ENCODE measurements at places on chromosomes 3 and 15.

DNA sequence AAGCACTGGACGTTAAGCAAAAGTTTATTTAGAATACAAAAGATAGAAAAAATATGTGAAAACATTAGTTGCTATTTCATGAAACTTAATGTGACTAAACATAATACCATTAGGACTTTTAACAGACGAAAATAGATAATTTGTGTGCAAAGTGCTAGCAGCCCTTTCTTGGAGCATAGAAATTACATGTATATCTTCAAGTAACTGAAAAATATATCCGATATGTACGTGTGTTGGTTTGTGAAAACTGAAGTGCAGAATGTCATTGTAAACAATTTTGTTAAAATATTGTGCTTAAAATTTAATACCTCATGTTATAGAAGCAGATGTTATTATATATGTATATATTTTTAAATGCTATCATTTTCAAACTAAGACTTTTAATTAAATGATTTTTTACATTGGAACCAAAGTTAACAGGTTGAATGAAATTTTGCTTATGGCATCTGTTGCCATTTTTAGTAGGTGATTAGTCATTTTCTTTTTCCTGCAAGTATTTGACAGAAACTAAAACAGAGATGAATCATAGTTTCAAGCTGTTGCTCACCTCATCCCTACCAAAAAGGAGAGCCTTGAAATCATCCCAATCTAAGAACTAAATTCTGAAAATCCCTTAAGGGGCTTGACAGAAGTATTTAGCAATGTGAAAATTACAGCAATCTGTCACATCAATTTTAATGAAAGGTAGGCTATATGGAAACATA, 334.8 kb downstream of the NAALADL2 start:
- DNase-seq: no peak

- DNase-seq: no peak
These were observed 411.4 kb upstream of the TPRG1 start for GRCh38 chr3:188760408-188760807.

GRCh38 chr15:98138910-98139309, 178.4 kb downstream of the ARRDC4 start:
- DNase-seq: no peak

DNA sequence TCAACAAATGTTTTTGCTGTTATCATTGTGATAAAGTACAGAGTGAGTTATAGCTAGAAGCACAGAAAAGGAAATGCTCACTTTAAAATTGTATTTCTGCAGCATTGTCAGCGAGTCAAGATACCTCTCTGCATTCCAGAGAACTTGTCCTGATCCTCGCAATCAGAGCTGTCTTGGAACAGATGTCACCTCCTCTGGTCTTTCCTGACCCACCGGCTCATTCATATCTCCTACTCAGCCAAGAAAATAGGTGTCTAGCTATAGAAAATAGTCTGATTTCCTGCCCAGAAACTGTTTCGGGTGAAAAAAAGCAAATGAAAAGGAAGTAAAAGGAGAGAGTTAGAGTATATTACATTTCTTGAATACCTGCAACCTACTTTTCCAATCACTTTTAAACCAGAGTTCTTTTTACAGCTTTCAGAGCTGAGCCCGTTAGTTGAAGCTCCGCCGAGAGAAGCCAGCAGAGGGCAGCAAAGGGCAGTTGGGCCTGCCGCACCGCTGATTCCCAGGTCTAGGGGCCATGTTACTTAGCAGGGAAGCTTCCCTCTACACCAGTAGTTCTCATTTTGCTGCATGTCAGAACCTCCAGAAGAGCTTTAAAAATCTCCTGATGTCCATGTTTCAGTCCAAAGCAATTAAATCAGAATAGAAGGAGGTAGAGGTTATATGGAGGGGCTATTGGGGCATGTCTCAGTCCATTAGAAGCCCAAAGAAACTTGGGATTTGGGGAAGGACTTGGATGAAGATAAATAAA, 185.7 kb upstream of the THRB start:
- no peak for DNase-seq

DNA sequence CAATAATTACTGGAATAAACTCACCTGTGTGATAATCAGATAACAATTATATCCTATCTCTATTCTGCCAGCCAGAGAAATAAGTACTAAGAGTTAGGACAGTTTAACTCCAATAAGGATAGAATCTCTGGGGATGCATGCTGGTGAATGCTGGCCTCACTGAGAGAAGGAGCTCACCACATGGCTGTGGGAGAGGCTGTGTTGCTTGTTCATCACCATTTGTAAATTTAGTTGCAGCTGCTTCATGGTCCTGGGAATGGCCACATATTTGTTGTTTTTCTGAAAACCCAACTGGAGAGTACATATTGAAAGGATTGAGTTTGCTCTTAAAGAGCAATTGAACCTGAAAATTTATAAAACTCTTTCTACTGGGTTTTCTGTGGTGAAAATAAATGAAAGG, 207.3 kb downstream of the NECTIN3 start:
- DNase-seq: no peak

- no peak for DNase-seq
These were observed 40.4 kb upstream of the AZI2 start for GRCh38 chr3:28388978-28389377.

DNA sequence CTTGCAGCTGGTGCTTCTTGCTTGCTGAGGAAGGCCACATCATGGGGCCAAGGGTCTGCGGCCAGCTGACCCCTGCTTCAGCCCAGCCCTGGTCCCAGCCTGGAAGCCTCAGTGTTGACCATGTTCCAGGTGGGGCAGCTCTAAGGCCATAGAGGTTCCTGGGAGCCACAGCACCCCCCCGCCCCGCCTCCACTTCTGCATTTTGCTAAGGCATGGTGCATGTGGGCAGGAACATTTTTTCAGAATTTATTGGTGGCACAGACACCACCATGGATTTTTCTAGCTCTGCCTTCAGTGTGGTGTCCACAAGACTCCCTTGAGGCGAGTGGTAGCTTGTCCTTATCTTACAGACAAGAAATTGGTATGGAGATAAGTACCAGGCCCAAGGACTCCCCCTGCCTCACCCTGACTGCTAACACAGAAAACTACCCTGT, 1.9 kb upstream of the CHST14 start:
- no peak for DNase-seq

- no peak for DNase-seq
These were observed 159.8 kb downstream of the AKAP13 start for GRCh38 chr15:85540085-85540797.

DNA sequence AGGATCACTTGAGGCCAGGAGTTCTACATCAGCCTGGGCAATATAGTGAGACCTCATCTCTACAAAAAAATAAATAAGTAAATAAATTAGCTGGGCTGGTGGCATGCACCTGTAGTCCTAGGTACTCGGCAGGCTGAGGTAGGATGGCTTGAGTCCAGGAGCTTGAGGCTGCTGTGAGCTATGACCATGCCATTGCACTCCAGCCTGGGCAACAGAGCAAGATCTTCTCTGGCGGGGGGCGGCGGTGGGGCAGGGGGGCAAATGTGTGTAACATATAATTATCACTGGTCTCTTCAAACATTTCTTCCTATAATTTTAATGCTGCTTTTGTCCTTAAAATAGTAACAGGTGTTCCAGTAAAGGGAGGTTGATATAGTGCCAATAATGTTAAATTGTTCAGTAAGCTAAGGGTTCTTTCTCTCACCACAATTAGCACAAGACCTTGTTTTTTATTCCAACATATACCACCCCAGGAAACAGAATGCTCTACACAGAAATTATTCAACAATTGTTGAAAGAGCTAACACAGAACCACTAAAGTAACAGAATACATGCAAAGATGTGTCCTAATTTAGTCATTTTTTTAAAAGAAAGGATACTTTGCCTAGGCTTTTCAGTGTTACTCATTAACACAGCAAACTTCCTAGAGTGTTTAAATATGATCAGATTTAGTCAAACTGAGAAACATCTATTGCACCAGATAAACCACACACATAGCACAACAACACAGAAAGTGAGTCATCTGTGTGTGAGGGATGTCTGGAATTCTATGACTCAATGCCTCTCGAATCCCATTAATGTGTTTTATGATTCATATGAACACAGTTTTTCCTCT, 29.1 kb downstream of the ANKRD28 start:
- no peak for DNase-seq

DNA sequence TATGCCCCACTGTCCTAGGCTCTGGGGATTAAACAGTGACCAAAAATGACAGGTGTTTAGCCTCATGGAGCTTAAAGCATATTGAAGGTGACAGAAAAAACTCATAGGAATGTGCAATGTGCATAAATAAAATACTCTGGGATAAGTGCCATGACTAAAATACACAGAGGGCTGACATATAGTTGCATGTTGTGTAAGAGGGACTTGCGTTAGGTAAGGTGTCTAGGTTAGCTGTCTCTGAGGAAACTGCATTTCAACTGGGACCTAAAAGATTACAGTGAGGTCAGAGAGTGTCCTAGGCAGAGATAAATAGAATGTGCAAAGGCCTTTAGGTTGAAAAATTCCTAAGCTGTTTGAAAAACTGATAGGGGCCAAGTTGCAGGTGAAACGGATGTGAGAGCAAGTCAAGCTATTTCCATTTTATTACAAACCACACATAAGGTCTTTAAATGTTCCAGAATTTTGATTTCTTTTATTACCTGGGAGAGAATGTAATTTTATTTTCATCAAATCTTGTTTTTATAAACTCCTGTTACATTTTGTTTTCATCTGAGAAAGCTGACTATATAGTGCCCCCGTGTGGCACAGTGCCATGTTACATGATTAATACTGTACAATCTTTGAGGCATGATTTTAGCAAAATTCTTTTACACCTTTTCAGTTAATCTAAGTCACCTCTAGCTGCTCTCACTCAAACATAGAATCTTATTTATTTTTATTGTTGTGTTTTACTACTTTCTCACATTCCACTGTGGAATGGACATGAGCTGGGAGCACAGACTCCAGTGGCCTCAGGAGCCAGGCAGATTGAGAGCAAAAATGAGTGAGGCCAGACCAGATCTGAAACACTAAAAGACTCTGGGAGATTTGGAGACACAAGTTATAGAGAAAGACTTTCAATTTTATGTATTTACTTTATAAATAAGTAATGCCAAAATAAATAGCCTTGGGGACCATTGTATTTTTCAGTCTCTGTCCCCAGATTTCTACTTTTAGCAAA, 259.6 kb upstream of the ZNF717 start:
- DNase-seq: no peak

DNA sequence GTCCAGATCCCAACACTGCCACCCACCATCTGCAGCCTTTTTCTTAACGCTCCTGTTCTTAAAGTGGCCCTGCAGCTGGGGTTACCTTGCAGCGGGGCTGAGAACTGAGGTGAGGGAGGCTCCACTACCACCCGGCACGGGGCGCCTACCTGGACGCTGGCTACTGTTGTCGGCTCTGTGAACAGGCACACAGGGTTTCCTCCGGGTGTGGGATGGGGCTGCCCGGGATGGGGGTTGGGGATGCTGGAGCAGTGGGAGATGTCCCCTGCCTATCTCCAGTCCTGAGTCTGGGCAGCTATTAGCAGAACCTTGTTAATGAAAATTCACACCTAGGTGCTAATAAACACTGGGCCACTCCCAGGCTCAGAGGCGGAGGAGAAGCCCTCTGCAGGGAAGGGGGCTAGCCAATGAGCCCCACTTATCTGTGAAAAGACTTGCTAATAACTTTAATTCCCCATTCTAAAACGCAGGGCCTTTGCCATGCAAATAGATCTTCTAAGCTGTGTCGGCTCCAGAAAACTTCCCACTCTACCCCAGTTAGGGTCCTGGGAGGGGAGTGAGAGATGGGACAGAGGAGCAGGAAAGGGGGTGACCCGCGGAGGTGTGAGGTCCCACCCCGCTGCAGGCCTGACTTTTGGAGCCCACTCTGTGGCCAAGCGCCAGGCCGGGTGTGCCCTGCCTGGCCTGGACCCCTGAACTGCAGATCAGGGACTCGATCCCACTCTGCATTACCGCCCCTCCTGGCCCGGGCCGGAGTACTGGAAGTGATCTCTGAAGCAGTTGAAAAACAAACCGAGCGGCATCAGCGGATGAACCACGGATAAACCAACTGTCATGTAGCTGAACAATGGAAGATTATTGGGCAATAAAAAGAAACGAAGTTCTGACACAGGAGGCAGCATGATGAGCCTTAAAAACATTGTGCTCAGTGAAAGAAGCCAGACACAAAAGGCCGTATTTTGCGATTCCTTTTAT, 3.1 kb downstream of the MESP1 start:
- no peak for DNase-seq

- DNase-seq: no peak
These were observed 410.8 kb upstream of the RASGRP1 start for GRCh38 chr15:38975282-38975990.

GRCh38 chr15:89406218-89406939, 71.8 kb upstream of the POLG start:
- DNase-seq: no peak

GRCh38 chr3:37964146-37964545, 26.4 kb upstream of the VILL start:
- DNase-seq: no peak

GRCh38 chr15:98174286-98174685, 213.8 kb downstream of the ARRDC4 start:
- no peak for DNase-seq

GRCh38 chr3:108528459-108529252, 18.3 kb upstream of the MYH15 start:
- no peak for DNase-seq

- no peak for DNase-seq
These were observed 1127.8 kb downstream of the TUSC7 start for GRCh38 chr3:117837391-117837790.

DNA sequence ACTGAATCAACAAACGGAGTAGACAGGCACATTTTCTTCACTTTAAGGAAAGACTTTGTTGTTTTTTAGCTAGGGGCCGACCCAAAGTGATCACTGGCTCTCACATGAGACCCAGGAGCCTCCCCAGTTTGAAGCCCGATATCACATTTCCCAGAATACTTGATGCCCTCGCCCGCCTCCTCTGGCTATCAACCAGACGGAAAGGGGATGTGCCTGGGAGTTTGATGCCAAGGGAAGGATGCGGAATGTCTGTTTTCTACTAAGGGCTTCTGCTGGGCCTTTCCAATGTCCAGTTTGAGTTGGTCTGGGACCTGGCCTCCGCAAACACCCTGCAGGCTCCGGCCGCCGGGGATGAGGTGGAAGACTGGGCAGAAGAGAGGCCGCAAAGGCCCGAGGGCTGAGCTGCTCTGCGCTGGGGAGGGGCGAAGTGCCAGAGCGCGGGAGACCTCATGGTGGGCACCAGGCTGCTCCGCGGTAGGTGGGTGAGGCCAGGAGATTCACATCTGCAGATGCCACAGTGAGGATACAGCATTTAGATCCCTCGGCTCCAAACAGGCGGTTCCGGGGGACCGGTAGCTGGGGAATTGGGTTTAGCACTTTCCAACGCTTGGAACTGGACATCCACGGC, 491 bp upstream of the ZNF774 start:
- DNase-seq: no peak

DNA sequence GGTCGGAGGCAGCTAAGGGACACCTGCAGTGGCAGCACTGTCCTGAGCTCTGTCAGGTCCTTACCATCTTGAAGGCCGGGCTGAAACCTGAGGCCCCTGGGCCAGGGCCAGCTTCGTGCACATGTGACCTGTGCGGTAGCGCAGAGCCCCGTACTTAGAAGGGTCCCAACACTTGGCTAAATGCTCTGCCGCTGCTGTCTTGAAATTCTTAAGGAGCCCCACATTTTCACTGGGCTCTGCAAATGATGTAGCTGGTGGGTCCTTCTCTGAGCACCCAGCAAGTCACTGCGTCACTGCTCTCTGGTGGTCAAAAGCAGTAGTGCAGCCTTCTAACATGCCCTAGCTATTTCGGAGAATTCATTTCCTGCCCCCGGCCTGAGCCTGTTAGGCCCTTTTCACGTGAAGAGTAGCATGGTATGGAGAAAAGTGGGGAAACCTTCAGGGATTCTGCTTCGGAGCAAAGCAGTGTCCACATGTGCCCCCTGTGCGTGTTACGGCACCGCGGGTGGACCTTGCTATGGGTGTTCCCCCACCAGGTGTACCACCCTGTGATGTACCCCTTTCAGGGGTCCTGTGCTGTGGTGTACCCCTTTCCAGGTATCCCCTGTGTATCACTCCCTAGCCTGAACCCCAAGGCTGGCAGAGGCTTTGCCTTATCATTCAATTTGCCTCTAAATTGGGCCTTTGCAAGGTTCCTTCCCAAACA, 79.7 kb downstream of the TMEM266 start:
- no peak for DNase-seq
